WTC11 (cell line): ENCODE measurements at places on chromosomes 7 and 10.

- H3K36me3 ChIP-seq: peaks cover 15% of the 10 kb centered on the region
- DNase-seq: no peak
- H3K4me3 ChIP-seq: peak overlapping the region; percentile 25
- H3K27ac ChIP-seq: no peak overlapping the region
These were observed 140.5 kb downstream of the PRKAG2 start for GRCh38 chr7:151736403-151736909.

DNA sequence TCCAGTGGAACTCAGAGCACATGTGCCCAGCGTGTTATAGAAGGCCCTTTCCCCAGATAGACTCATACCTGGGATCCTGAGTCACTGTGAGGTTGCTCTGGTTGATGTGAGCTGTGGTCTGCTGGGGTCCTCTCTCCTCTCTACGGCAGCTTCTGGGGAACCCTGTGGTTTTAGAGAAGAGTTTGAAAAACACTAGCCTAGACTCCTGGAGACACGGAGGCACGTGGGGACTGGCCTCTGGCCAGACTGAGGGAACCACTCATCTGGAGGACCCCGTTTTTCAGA, 10.3 kb downstream of the ZNF775 start:
- no peaks in the 10 kb centered on the region for H3K27me3 ChIP-seq
- H3K4me1 ChIP-seq: peaks cover 58% of the 10 kb centered on the region
- no peak overlapping the region for H3K27ac ChIP-seq
- no peak overlapping the region for H3K4me3 ChIP-seq

GRCh38 chr7:94422136-94422535, 27.4 kb downstream of the COL1A2 start:
- H3K36me3 ChIP-seq: peaks cover 78% of the 10 kb centered on the region
- H3K4me3 ChIP-seq: no peak overlapping the region
- H3K27ac ChIP-seq: no peak overlapping the region
- no peaks in the 10 kb centered on the region for H3K27me3 ChIP-seq
- H3K4me1 ChIP-seq: no peaks in the 10 kb centered on the region

DNA sequence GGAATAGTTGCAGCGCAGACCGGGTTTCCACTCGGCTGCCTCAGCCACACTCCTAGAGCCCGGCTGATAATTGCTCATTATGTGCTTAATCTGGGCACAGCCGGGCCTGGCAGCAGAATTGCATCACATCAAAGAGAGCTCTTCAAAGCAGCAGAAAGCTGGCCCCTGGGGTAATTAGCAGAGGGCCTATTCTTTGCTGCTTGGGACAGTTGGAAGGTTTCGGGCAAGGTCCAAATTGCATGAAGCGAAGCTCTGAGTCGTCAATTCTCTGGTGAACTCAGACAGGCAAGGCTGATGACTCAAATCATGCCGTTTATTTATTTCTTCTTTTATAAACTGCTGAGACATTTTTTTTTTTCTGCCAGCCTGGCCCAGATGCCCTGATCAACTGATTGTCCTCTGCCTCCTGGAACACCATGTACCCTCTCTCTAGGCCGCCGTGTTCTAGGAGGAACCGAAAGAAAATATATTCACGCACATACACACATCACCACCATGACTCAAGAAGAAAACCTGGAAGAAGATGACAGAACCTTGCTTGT, 242.2 kb downstream of the RAB11FIP2 start:
- no peak overlapping the region for H3K27ac ChIP-seq
- peaks cover 13% of the 10 kb centered on the region for H3K4me1 ChIP-seq
- DNase-seq: no peak
- H3K4me3 ChIP-seq: no peak overlapping the region
- no peaks in the 10 kb centered on the region for H3K36me3 ChIP-seq
- no peaks in the 10 kb centered on the region; the same call in 1 of the 2 replicates for H3K27me3 ChIP-seq

- H3K36me3 ChIP-seq: no peaks in the 10 kb centered on the region
- H3K4me1 ChIP-seq: peaks cover 16% of the 10 kb centered on the region
- no peak for DNase-seq
- no peak overlapping the region for H3K4me3 ChIP-seq
- H3K27ac ChIP-seq: no peak overlapping the region
These were observed 149.4 kb upstream of the ASAH2 start for GRCh38 chr10:50400694-50401093.

- H3K27me3 ChIP-seq: no peaks in the 10 kb centered on the region
- peak; percentile 27 for DNase-seq
- H3K4me1 ChIP-seq: peaks cover 5% of the 10 kb centered on the region
- H3K4me3 ChIP-seq: no peak overlapping the region
- H3K27ac ChIP-seq: no peak overlapping the region; the same call in 1 of the 2 replicates
These were observed 13.0 kb upstream of the ANTXRL start for GRCh38 chr10:46273506-46274477.

GRCh38 chr7:85897967-85898366, 711.1 kb upstream of the SEMA3D start:
- DNase-seq: no peak
- H3K4me3 ChIP-seq: no peak overlapping the region
- no peaks in the 10 kb centered on the region for H3K27me3 ChIP-seq
- H3K36me3 ChIP-seq: no peaks in the 10 kb centered on the region
- H3K27ac ChIP-seq: no peak overlapping the region

DNA sequence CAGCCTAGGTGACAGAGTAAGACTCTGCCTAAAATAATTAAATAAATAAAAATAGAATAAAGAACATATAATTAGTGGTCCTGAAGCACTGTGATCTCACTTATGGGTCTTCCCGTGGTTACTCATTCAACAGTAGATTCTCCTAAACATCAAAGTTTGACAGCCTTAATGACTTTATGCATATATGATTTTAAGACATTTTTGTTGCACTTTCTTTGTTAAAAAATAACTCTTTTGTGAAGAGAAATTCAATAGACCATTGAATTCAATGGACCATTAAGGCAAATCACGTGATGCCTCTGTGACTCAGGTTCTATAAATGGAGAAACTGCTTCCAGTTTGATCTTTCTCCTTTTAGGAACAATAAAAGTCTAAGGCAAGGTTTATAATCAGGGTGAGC, 59.6 kb downstream of the ATOH7 start:
- DNase-seq: no peak
- H3K36me3 ChIP-seq: 0 out of 2 replicates have a peak, but pooled peaks cover 3% of the 10 kb centered on the region
- no peaks in the 10 kb centered on the region for H3K27me3 ChIP-seq
- no peak overlapping the region for H3K4me3 ChIP-seq
- H3K27ac ChIP-seq: no peak overlapping the region

GRCh38 chr10:22607261-22607660, 107.1 kb downstream of the PIP4K2A start:
- DNase-seq: no peak
- H3K36me3 ChIP-seq: peaks cover 40% of the 10 kb centered on the region
- H3K4me1 ChIP-seq: peaks cover 54% of the 10 kb centered on the region

- DNase-seq: no peak
- no peaks in the 10 kb centered on the region for H3K4me1 ChIP-seq
- H3K36me3 ChIP-seq: peaks cover 8% of the 10 kb centered on the region; the same call in 1 of the 2 replicates
- H3K27ac ChIP-seq: peak overlapping the region; percentile 9; the same call in 1 of the 2 replicates
- H3K27me3 ChIP-seq: no peaks in the 10 kb centered on the region
These were observed 105.7 kb downstream of the HBP1 start for GRCh38 chr7:107274506-107274905.

DNA sequence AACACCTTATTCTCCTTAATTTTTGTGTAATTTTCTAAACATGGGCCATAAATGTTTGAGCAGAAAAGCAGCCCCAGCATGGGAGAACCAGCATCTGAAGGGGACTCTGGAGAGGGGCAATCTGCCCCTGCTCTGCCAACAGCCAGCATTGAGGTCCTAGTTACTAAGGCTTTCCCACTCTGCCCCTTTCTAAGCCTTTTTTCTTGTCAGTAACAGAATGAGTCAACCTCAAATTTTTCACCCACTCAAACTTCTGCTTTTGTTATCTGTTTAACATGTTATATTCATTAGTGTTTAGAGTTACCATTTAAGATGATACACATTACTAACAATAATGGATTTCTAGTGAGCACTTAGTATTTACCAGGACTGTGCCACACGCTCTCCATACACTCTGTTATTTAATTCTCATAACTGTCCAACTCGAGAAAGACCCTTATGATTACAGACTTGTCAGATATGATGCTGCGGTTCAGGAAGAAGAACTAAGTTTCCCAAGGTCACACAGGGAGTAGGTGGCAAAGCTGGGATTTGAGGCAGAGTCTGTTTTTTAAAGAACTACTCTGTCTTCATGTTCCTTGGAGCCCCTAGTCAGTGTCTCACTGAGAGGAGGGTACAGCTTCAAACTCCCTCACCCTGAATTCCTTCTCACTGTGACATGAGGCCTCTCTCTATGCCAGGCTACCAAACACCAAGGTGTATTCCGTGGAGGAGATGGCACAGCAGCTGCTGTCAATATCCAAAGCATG, 19.9 kb upstream of the GPAM start:
- no peaks in the 10 kb centered on the region for H3K36me3 ChIP-seq
- H3K4me1 ChIP-seq: no peaks in the 10 kb centered on the region
- H3K27me3 ChIP-seq: peaks cover 3% of the 10 kb centered on the region; the same call in 1 of the 2 replicates
- DNase-seq: no peak

DNA sequence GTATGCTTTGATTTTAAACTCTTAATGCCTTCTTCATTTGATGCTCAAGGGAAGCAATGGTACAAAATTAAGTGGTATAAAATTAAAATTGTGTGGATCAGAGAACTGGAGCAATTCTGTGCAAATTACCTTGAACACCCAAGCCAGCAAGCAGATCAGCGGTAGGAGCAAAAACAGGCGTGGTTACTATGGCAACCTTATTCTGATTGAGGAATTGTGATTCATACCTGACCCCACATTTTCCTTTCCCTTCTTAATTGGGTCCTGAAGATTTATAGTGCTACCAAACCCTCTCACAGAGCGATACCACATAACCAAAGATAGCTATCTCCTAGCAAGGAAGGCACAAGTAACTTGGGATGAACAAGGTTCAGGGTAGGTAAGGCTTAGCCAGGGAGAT, 72.5 kb upstream of the FZD1 start:
- H3K36me3 ChIP-seq: no peaks in the 10 kb centered on the region
- H3K4me1 ChIP-seq: peaks cover 5% of the 10 kb centered on the region; the same call in 1 of the 2 replicates
- H3K27ac ChIP-seq: no peak overlapping the region; the same call in 1 of the 2 replicates
- no peak overlapping the region for H3K4me3 ChIP-seq
- H3K27me3 ChIP-seq: no peaks in the 10 kb centered on the region

DNA sequence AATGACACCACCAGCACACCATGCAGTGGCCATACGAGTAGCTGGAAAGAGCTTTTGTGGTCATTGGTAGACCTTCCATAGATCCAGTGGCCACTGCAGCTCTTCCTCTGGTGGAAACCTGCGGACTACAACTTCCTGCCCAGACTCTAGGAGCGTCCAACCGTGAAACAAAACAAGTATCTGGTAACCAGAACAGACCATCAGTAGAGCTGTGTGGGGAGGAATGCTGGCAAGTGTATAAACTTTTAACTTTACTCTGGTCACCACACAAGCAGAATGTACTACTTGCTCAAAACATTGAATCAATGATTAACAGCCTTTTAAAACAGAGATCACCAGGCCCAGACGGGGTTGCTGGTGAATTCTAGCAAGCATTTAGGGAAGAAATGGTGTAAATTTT, 154.7 kb upstream of the DGKB start:
- H3K27me3 ChIP-seq: no peaks in the 10 kb centered on the region
- no peak for DNase-seq
- no peak overlapping the region for H3K4me3 ChIP-seq
- H3K4me1 ChIP-seq: peaks cover 5% of the 10 kb centered on the region; the same call in 1 of the 2 replicates
- H3K36me3 ChIP-seq: peaks cover 17% of the 10 kb centered on the region

DNA sequence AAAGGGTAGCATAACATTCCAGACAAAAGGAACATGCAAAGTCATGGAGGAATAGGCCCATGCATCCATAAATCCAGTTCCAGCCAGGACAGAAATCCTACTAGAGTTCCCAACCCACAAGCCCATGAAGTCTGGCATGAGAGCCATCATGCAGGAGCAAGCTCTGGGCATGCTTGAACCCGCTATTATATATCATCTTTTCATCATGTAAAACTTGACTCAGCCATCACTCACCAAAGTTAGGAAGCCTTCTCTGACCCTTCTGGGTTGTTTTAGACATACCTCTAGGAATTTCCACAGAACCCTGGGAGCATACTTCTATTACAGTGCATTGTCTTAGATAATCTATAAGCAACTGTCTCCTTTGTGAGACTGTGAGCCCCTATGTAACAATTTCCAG, 293.0 kb upstream of the NPSR1 start:
- peaks cover 5% of the 10 kb centered on the region for H3K27me3 ChIP-seq

GRCh38 chr10:83555264-83555663, 584.0 kb upstream of the GHITM start:
- H3K4me1 ChIP-seq: peaks cover 2% of the 10 kb centered on the region; the same call in 1 of the 2 replicates
- no peak overlapping the region for H3K27ac ChIP-seq
- H3K4me3 ChIP-seq: no peak overlapping the region
- no peaks in the 10 kb centered on the region for H3K36me3 ChIP-seq

- H3K4me3 ChIP-seq: no peak overlapping the region
- no peaks in the 10 kb centered on the region for H3K4me1 ChIP-seq
- DNase-seq: no peak
- no peaks in the 10 kb centered on the region for H3K27me3 ChIP-seq
These were observed 689.8 kb upstream of the NRP1 start for GRCh38 chr10:34024282-34024681.

- no peak for DNase-seq
- no peak overlapping the region for H3K4me3 ChIP-seq
- no peak overlapping the region for H3K27ac ChIP-seq
- no peaks in the 10 kb centered on the region for H3K27me3 ChIP-seq
- H3K36me3 ChIP-seq: no peaks in the 10 kb centered on the region
These were observed 15.9 kb downstream of the SRGN start for GRCh38 chr10:69103784-69104183.

GRCh38 chr7:40297741-40298311, 163.0 kb downstream of the SUGCT start:
- DNase-seq: no peak
- H3K4me1 ChIP-seq: peaks cover 29% of the 10 kb centered on the region
- H3K36me3 ChIP-seq: no peaks in the 10 kb centered on the region
- no peak overlapping the region for H3K4me3 ChIP-seq
- H3K27ac ChIP-seq: peak overlapping the region; percentile 17

DNA sequence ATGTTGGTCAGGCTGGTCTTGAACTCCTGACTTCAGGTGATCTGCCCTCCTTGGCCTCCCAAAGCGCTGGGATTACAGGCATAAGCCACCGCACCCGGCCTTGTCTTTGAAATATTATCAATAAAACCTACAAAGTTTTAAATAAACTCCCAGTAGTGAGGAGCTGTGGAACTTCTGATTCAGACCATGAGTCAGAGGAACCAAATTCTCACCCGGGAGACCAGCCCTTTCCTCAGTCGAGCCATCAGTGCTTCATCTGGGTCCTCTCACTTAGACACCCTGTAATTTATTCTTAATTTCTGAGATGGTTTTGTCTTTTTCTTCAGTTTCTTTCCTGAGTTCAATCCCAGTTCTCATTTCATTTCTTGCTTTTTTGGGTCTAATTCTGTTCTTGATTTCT, 68.6 kb downstream of the DYNC2I1 start:
- H3K27ac ChIP-seq: no peak overlapping the region
- no peaks in the 10 kb centered on the region for H3K4me1 ChIP-seq
- H3K36me3 ChIP-seq: peaks cover 71% of the 10 kb centered on the region
- DNase-seq: no peak
- H3K4me3 ChIP-seq: no peak overlapping the region
- no peaks in the 10 kb centered on the region for H3K27me3 ChIP-seq

- H3K4me3 ChIP-seq: no peak overlapping the region
- no peaks in the 10 kb centered on the region; the same call in 1 of the 2 replicates for H3K27me3 ChIP-seq
- H3K36me3 ChIP-seq: no peaks in the 10 kb centered on the region
- H3K4me1 ChIP-seq: 0 out of 2 replicates have a peak, but pooled peaks cover 3% of the 10 kb centered on the region
- H3K27ac ChIP-seq: no peak overlapping the region
These were observed 369.2 kb upstream of the MGMT start for GRCh38 chr10:129097776-129098330.
